Astrocyte of the spinal cord (primary cell): ENCODE measurements at places on chromosomes 16 and 17.

DNA sequence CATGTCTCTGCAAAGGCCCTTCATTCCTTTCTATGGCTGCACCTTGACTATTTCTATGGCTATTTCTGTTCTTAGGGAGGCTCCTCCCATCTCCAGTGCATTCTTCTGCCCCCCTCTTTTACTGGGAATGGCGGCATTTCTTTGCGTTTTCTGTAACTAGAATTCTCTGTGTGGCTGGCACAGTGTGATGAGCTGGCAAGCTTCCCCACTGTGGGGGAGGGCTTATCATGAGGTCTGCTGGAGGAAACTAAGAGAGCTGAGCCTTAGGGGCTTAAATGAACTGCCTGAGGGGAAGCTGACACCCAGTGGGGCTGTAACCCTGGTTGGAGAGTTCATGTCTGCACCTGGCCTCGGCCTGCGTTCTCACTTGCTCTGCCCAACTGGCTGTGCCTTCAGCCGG lies 1.5 kb upstream of the CARD14 start:
- DNase-seq: no peak

- no peak for DNase-seq
Measured at GRCh38 chr17:62216847-62217246, 151.8 kb upstream of the MED13 start.

DNA sequence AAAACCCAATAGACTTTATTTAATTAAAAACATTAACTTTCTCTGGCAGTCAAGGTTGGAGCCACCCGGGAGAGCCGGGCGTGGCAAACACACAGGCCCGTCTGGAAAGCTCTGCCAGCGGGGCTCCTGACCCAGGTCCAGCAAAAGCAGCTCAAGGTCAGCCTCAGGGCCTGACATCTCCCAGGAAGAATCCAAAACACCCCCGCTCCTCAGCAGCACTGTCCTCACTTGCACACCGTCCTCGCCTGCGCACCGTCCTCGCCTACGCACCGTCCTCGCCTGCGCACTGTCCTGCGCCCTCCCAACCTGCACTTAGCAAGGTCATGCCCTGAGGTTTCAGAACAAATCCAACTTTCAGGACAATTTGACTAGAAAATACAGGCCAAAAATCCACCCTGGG lies 31.4 kb upstream of the RPTOR start:
- DNase-seq: no peak

DNA sequence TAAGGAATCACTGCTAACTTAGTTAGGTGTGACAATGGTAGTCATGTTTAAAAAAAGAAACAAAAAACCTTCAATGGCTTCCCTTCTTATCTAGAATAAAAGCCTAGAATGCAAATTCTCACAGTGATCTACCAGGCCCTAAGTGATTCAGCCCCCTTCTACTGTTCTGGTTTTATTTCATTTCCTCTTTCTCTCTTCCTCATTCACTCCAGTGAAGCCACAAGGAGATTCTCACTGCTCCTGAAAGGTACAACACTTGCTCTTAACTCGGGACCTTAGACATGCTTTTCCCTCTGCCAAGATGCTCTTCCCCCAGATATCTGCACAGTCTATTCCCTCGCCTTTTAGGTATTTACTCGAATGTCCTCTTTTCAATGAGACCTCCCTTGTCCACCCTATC lies 3.7 kb downstream of the PIGS start:
- no peak for DNase-seq

GRCh38 chr16:69732101-69732500 lies 5.7 kb upstream of the NQO1 start:
- DNase-seq: no peak

DNA sequence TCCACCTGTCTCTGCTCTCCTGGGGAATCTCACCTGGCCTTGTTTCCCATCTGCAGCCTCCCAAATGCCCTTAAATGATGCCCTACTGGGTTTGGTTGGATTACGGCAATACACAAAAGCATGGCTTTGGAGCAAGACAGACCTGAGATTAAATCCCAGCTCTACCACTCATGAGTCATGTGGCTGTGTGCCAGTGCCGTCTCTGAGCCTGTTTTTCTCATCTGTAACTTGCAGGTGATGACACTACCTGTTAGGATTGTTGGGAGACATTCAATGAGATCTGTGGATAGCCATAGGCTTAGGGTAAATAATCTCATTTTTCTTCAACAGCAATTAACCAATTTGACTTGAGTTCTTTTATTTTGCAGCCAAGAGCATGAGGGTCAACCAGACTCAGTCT lies 240.3 kb downstream of the MAF start:
- no peak for DNase-seq

- DNase-seq: no peak
Measured at GRCh38 chr17:319266-319665, 33.3 kb downstream of the RPH3AL start.

GRCh38 chr16:54320697-54321340 lies 34.2 kb upstream of the IRX3 start:
- DNase-seq: no peak

DNA sequence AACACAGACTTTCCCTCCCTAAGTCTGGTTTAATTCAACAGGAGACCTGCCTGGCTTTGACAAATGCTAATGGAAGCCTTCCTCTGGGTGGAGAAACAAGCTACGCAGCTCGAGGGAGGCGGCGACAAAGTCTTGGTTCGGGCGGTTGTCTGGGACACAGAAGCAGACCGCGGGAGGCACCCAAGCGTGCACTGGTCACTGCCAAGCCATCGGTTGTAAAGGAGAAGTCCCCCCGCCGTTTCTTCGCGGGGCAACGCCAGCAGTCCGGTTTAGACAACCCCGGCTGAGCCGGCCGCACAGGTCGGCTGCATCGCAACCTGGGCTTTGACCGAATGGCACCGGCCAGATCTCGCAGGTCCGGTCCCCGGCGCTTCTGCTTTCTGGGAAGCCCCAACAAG lies 586 bp downstream of the GLYR1 start:
- DNase-seq: peak; percentile 56

- peak; percentile 72 for DNase-seq
Measured at GRCh38 chr16:28974007-28974436, 556 bp upstream of the SPNS1 start.

GRCh38 chr17:79645022-79645776 lies 34.3 kb upstream of the RBFOX3 start:
- no peak for DNase-seq

DNA sequence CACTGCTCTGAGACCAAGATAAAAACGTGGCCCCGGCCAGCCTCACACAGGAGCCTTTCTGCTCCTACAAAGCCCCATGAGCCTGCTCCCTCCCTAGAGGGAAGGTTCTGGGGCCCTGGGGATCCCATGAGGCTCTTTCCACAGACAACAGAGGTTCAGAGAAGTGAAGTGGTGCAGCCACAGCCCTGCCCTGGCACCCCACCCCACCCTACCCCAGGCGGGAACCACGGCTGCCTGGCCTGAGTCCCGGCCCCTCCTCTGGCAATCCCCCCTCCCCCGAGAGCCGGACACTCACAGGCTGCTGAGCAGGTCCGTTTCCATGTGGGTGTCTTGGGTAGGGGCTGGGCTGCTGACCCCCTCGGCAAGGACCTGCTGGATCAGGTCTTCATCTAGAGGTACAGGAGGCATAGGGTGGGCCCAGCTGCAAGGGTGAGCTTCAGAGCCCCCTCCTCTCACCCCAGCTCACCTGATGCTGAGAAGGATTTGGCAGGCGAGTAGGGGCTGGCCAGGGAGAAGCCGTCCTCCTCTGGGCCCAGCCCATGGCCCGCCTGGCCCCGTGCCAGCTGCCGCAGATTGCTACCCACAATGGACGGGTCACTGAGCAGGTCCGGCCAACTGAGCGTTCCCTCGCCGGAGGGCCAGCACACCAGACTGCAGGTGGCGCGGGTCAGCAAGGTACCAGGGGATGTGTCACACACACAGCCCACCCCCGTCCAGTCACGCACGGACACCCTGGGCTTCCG lies 38.7 kb downstream of the PKD1 start:
- DNase-seq: no peak
